ENCODE measurements at places on chromosomes 7 and 10. TPM values are rescaled to one million over a fixed set of nuclear protein-coding genes. Genes with fewer than 3 reads are reported as not detected.

The TAC1 gene
- total RNA-seq = not detected

The KAZALD1 gene
- 0.54 TPM for total RNA-seq

The PNLIPRP3 gene
- total RNA-seq = not detected

The NPY4R2 gene
- not detected for total RNA-seq

The UCMA gene
- total RNA-seq = not detected

The OR2A5 gene
- not detected for total RNA-seq

The TRIM50 gene
- not detected for total RNA-seq

The CALCR gene
- not detected for total RNA-seq

The RALA gene
- 23.3 TPM for total RNA-seq

The CABCOCO1 gene
- total RNA-seq = 0.11 TPM

The JCAD gene
- 55.3 TPM for total RNA-seq

The WNT8B gene
- total RNA-seq = not detected

The GNAT3 gene
- not detected for total RNA-seq

The VWA2 gene
- not detected for total RNA-seq

The HOXA10 gene
- 1.8 TPM for total RNA-seq

The PHTF2 gene
- total RNA-seq = 19.5 TPM

The KNDC1 gene
- not detected for total RNA-seq

The NKX1-2 gene
- not detected for total RNA-seq

The PRPS1L1 gene
- not detected for total RNA-seq

The CASD1 gene
- total RNA-seq = 20.3 TPM

The SPDYE18 gene
- total RNA-seq = 0.26 TPM

The ZEB1 gene
- 108 TPM for total RNA-seq

The CTAGE4 gene
- total RNA-seq = not detected

The GIMAP6 gene
- total RNA-seq = 248 TPM

The NDUFA5 gene
- 39.0 TPM for total RNA-seq

The PRLHR gene
- total RNA-seq = not detected

The FAM241B gene
- 0.09 TPM for total RNA-seq

The SPDYE1 gene
- total RNA-seq = not detected

The KLF6 gene
- total RNA-seq = 232 TPM

The GLI3 gene
- total RNA-seq = under 0.01 TPM

The BLNK gene
- total RNA-seq = not detected

The IFIT1 gene
- total RNA-seq = 0.77 TPM

The STAG3 gene
- 0.60 TPM for total RNA-seq

The HOXA7 gene
- total RNA-seq = 2.5 TPM

The ZNF746 gene
- total RNA-seq = 17.3 TPM

The CAMK2B gene
- total RNA-seq = not detected

The AS3MT gene
- total RNA-seq = 0.54 TPM

The NUTM2A gene
- total RNA-seq = 0.09 TPM

The SEM1 gene
- total RNA-seq = 89.7 TPM

The CYP2C19 gene
- not detected for total RNA-seq

The HABP2 gene
- total RNA-seq = 0.09 TPM

The NRG3 gene
- 10.6 TPM for total RNA-seq

The SYPL1 gene
- 90.3 TPM for total RNA-seq

The ACBD7 gene
- total RNA-seq = 0.76 TPM

The CHAT gene
- total RNA-seq = not detected

The ZNF92 gene
- total RNA-seq = 8.2 TPM

The CYP2C18 gene
- not detected for total RNA-seq

The CTAGE6 gene
- not detected for total RNA-seq

The PIP gene
- total RNA-seq = not detected

The OPN4 gene
- total RNA-seq = not detected

The TSPAN33 gene
- total RNA-seq = 0.11 TPM

The CRHR2 gene
- total RNA-seq = not detected

The ADRB1 gene
- 11.1 TPM for total RNA-seq

Measured in dermis lymphatic vessel endothelial cell (primary cell).